Fibroblast of skin of left biceps (primary cell): ENCODE measurements at places on chromosomes 2 and 18.

GRCh38 chr2:80053522-80054345 is 250.8 kb downstream of the LRRTM1 start:
- DNase-seq: no peak

GRCh38 chr2:65478498-65479135 is 46.2 kb upstream of the SPRED2 start:
- no peak for DNase-seq

DNA sequence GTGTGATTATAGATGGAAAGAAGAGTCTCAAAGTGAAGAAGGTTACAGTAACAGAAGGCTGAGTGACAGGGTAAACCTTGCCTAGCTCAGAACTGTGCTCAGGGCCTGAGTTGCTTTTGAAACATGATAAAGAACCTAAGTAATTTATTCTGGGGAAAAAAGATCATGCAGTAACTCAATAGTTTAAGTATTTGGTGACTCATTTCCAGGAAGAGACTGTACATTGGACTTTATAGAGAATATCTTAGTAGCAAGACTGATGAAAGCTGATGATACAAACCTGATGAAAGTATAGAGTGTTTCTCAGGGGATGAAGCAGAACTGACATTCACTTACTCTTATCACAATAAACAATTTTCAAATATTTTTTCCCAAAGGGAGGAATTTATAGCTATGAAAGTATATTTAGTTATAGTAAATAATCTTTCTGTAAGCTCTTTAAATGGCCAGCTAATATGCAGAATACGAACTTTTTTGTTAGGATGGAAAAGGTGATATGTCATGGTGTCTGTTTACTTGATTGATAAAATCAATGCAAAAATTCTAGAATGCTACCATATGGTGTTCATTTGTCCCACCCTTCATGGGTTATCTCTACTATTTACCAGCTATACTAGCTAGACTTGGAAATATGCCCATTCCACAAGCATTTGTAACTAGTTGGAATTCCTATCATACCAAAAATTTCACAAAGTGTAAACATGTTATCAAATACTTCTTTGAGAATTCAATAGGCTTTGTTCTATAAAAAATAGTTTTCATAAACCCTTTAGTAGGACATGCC is 1265.5 kb upstream of the ACVR2A start:
- peak; percentile 76 for DNase-seq

- no peak for DNase-seq
Measured at GRCh38 chr2:47180531-47180930, 25.4 kb upstream of the STPG4 start.

GRCh38 chr2:42928692-42929545 is 136.5 kb upstream of the HAAO start:
- DNase-seq: no peak

- DNase-seq: no peak
Measured at GRCh38 chr2:113178891-113179290, 5.1 kb downstream of the PSD4 start.

- no peak for DNase-seq
Measured at GRCh38 chr2:129904532-129905446, 74.7 kb upstream of the RAB6C start.

DNA sequence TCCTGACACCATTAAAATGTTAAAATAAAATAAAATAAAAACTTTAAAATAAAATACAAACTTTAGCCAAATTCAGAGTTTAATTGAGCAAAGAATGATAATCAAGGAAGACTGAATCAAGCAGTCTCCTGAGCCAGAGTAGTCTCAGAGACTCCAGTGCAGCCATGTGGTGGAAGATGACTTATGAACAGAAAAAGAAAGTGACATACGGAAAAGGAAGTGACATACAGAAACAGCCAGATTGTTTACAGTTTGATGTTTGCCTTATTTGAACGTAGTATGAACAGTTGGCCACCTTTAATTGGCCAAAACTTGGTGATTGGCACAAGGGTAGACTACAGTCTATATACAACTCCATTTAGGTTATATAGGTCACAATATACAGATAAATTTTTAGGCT is 787.2 kb downstream of the ADCYAP1 start:
- no peak for DNase-seq

GRCh38 chr2:109301746-109302145 is 172.7 kb downstream of the SH3RF3 start:
- no peak for DNase-seq

- no peak for DNase-seq
Measured at GRCh38 chr2:209426432-209426831, 2.6 kb downstream of the MAP2 start.

DNA sequence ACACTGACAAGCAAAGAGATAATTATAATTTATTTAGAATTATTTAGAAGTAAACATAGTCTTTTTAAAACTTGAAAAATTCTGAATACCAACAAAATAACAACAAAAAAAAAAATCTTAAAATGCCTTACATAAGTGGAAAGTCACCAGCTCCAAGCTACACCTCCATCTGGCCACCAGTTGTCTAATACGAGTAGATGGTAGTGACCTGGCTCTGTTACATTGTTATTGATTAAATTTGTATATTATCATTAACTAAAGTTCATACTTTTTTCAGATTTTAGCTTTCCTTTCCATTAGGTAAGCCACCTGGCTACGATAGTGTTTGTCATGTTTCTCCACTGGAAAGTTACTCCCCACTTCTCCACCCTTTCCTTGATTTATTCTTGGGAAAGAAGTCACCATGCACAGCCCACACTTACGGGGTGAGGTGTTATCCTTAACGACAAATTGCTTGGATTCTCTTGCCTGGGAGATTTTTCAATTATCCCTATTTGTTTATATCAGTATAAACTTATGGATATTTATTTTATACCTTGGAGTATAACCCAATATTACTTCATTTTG is 464.5 kb upstream of the CHAC2 start:
- no peak for DNase-seq

DNA sequence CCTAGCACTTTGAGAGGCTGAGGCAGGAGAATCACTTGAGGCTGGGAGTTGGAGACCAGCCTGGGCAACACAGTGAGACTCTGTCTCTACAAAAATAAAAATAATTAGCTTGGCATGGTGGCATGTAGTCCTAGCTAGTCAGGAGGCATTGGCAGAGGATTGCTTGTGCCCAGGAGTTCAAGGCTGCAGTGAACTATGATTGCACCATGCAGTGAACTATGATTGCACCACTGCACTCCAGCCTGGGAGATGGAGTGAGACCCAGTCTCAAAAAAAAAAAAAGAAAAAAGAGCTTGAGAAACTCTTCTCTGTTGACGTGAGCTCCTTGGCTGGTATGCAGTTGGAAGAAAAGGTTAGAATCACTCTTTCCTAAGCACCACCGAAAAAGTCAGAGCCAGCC is 125.1 kb upstream of the TNP1 start:
- DNase-seq: no peak

- no peak for DNase-seq
Measured at GRCh38 chr2:196108604-196109003, 40.0 kb upstream of the DNAH7 start.

GRCh38 chr2:77018219-77018618 is 504.0 kb downstream of the LRRTM4 start:
- no peak for DNase-seq

DNA sequence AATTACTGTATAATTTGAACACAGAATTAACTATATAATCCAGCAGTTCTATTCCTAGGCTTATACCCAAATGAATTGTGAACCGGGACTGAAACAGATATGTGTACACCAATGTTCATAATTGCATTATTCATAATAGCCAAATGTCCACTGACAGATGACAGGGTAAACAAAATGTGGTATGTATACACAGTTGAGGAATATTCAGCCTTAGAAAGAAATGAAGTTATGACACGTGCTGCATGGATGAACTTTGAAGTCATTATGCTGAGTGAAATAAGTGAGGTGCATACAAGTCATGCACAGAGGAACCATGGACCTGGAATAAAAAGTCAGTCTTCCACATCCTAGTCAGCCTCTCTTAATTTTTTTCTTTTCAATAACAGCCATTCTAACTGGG is 91.9 kb downstream of the SH3RF3 start:
- DNase-seq: no peak

DNA sequence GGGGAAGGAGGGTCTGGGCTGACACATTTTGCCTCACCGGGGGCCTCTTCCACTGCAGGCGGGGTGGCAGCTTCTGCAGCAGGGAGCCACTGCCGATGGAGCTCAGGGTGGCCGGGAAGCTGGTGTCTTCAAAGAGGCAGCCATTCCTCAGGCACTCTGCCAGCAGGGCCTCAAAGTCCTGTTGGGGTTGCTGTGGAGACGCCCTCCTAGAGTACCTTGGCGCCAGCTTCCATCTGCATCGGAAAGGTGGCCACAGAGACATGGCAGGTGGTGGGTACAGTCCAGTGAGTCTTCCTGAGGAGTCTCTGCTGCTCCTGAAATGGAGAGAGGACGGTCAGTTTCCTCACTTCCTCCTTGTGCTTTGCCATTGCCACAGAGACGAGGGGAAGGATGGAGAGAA is 12.1 kb downstream of the CAPN14 start:
- no peak for DNase-seq

DNA sequence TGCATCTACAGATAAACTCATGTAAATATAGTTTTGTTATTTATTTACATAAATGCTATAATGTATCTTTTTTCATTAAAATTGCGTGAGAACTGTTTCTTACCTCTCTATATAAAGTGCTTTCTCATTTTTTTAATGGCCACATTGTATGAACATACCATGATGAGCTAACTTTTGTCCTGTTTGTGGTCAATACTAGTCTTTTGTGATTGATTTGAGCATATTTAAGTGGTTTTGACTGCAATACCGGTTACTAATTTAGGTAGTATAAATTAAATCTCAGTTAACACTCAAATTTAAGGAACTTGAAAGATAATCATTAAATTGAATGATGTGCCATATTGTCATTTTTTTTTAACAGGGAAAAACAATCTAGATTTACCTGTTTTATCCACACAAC is 108.2 kb downstream of the HAUS1 start:
- DNase-seq: no peak

DNA sequence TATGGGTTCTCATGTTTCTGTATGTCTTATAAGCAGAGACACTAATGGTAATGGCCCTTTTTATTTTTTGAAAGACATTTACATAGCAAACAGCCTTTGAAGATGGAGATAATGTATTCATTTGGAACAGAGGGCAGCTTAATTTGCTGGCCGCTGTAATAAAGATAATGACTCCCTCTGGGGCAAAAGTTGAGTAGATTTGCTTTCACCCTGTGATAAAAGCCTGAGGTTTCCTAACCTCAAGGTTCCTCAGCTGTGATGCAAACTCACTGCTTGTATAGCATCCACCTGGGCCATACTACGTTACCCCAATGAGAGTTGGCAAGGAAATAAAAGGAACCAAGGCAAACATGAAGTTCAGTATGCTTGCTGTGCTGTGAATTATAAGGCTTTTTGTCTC is 54.8 kb downstream of the TEX51 start:
- no peak for DNase-seq

DNA sequence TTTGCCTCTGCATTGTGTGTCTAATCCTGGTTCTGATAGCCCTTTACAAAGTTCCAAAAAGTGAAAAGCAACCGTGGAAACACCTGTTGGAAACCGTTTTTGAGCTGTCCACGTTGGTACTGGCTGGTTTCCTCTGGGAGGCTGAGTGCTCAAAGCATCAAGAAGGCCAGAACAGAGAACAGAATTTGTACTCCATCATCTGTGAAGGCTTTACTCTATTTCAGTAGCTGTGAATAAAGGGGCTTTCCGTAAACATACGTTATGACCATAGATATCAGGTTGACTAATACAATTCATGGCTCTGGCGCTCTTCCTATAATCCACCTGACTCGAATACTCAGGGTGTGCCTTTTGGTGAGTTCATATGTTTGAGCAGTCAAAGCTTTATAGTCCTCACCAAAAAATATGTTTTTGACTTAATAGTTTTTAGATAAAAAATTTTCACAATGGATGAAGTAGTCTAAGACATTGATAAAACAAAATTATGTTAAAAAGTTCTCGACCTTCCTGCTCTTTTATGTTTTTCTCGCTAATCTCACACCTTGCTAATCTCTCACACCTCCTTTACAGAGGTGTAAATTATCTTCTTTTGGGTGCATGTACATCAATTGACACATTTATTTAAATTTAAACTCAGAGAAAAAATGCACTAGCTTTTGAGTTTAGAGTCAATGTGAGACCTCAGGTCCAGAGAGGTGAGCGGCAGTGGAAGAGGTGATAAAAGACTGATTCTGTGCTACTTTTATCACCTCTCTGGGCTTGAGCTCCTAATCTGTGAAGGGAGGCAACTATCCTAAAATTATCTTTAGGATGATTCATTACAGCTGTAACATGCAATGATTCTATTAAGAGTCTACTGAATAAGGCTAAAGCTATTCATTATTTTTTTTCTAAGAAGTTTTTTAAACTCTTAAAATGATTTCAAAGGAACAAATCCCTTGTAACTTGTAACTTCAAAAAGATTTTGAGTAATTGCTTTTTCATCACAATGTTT is 65.3 kb downstream of the CXCR4 start:
- no peak for DNase-seq

DNA sequence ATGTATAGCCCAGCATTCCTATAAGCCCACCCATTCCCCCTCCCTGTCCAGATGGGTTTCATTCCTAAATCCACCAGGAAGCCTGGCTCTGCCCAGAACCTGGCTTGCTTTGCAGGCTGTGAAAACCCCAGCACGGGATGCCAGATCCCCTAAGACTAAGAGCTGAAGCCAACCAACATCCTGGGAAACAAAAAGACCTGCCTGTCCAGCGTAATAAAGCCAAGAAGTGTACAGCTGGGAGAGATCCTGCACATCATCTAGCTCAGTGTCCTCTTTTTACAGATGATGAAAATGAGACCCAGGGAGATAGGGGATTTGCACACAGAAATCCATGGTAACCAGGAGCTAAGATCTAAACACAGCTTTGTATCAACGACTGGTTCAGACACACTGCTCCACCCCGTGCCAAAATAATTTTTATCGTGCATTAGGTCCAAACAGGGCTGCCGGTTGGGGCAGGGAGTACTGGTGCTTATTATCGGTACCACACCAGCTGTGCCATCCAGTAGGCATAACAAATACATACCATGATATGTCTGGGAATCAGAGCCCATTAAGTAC is 2.9 kb downstream of the RND3 start:
- no peak for DNase-seq

GRCh38 chr2:121532894-121533293 is 2.2 kb downstream of the RNU4ATAC start:
- no peak for DNase-seq
